RPMI8226 (cell line): ENCODE measurements at places on chromosomes 6 and 20.

- no peak for DNase-seq
Measured at GRCh38 chr6:41975276-41975675, 33.7 kb upstream of the CCND3 start.

DNA sequence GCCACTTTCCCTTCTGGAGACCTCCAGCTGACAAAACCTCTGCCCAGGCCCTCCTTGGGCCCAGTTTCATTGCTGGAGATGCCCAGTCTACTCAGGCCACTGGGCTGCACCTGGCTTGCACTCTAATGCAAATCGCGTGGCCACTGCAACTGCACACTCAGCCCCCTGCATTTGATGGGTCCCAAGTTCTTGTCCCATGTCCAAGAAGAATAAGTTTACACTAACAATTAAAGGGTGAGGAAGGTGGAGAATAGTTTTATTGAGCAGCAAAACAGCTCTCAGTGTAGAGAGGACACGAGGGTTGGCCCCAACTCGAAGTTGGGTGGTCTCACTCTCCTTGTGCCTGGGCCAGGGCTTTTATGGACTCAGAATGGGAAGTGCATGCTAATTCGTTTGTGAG lies 31.9 kb upstream of the THEMIS start:
- DNase-seq, result no peak

- no peak for DNase-seq
Measured at GRCh38 chr6:109024784-109025183, 69.9 kb downstream of the SESN1 start.

- DNase-seq, result no peak
Measured at GRCh38 chr6:99473730-99474129, 41.5 kb downstream of the USP45 start.

DNA sequence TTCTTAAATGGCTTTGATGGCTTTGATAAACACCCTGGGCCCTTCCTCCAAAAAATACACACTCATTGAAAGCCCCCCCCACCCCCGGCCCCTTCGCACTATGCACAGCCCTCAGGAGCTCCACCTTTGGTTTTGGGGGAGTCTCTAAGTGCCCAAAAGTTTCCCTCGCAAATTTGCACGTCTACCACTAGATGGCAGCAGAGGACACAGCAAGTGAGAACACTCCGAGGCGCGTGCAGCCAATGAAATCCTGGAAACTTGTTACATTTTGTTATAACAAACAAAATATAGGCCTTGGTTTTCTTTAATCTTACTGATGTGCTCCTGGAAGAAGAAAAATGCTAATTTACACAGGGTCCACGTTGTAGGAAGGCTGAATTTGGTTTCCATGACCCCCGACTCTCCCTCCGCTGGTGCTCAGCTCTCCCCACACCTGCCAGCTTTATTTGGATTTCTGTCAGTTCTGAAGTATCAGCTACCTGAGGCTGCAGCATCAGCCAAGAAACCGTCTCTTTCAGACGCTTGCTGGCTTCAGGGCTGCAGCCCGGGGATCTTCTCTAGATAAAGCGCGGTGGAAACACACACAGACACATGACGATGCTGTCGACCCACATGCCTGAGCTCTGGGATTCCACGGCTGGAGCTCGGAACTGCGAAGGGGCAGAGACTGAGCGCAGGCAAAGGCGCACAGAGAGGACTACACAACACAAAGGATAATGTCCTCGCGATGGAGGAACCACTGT lies 148.3 kb upstream of the RPS6KA2 start:
- DNase-seq, result peak; percentile 79

DNA sequence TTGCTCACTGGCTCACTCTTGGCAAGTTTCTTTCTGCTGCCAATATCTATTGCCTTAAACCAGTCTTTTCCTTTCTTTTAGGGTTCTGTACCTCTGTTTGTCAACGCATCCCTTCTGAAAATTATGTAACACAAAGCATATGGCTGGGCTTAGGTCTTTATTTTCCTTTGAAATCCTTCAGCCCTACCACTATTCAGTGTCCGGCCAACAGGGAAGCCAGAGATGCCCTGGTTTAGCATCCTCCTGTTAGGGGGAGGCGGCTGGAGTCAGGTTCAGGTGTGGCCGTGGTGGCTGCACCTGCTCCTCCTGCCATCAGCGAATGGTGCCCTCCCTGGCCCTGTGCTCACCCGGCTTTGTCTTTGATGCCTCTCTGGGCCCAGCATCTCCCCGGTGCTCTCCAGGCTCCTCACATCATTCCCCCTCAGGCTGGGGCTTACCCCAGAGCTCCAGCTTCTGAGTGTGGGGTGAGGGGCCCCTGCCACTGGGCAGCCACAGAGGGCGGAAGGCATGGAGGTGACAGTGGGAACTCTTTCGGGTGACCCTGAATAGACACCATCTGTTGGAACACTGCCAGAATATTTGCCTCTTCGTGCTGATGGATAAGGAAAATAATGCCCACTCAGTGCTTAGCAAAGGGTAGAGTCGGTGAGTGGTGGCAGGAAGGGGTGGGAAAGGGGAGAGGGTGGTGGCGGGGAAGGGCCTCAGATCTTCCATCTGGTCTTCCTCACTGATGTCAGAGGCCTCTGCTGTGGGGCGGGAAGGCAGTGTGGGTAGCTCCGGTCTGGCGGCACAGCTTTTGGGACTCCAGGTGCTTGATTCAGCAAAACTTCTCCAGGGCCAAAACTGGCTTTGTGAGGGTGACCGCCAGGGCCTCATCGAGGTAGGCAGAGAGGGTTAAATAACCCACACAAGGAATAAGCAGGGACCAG lies 97.2 kb downstream of the DACT2 start:
- no peak for DNase-seq

DNA sequence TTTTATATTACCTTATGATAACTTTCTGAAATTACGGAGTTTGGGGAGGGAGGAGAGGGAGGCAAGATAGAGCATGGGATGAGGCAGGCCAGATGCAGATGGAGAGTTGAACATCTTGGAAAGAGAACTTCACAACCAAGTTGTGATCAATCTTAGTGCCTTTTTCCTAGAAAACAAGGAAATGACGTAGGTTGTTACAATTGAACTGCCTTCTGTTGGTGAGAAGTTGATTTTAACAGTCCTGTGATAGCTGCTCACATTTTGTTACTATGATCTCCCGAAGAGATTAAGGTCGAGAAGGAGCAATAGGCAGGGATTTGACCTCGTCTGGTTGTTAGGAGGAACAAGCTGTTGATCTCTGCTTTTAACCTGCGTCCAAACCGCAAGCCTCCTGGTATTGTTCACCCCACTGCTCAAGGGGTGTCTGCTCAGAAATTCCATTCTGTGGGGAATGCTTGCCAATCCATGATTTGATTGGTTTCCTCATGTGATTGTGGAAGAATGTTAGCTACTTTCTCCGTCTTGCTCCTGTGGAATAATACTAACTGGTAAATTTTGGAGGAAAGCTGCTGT lies 35.1 kb downstream of the TIAM2 start:
- no peak for DNase-seq

DNA sequence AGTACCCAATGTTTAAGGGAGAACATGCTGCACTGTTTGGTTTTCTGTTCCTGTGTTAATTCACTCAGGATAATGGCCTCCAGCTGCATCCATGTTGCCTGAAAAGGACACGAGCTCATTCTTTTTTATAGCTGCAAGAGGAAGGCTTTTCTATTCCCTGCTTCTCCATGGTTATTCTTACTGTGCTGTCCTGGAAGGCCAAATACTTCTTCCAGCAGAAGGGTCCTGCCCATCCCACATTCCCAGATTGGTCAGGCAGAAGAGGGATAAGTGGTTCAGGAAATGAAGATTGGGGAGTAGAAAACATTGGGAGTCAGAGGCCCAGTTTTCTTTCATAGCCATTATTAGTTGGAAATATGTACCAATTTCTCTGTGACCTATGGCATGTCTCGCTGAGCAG lies 122.4 kb downstream of the TCP11 start:
- no peak for DNase-seq

DNA sequence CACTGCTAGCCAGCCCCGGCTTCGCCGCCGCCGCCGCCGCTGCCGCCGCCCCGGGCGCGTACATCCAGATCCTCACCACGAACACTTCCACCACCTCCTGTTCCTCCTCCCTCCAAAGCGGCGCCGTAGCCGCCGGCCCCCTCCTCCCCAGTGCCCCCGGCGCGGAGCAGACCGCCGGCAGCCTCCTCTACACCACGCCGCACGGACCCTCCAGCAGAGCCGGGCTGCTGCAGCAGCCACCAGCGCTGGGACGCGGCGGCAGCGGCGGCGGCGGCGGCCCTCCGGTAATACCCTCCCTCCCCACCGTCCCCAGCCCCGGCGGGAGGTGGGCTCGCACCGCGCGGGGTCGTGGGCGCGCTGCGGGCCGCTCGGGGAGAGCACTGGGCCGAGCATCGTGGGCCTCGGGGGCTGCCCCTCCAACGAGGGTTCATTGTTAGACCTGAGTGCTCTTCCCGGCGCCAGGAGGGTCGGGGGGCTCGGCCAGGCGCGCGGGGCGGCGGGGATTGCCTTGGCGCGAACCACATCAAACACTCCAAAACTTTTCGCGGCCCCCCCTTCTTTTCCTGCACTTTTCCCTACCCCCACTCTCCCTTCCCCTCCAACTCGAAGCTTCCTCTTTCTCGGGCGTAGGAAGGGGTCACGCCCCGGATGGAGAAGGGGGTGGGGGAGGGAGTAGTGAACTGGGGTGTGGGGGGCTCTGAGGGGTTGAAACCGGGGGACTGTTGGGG lies 827 bp downstream of the E2F3 start:
- DNase-seq, result peak; percentile 78

DNA sequence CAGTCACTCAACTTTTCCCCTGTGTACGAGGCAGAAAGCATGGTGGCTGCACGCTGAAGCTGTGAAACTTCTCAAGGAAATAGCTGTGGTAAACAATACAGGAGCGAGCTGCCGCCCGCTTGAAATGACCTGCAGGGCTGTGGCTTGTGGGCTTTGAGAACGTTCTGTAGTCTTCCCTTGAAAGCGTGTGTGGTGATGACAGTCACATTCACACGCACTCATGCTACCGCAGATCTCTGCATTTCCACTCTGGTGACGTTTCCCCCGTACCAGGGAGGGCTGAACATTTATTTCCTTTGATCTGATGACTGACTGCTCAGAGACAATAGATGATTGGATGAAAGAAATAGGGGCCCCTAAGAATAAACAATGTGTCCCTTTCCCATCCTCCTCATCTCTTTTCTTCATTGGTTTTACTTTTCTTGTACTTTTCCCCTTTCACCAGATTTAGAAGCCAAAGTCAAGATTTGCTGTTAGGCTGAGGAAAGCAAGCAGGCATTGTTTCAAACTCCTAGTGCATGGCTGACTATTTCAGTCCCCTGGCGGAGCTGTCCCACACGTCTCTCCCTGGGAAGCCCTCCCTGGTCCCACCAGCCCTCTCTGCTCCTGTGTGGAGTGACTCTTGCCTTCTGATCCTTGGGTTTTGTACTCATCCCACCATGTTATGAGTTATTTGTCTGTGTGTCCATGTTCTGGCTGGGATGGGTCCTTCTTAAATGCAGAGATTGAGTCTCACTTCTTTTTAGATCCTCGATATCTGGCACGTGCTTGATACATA lies 3.9 kb downstream of the SYTL3 start:
- peak; percentile 30 for DNase-seq

GRCh38 chr6:88301888-88302768 lies 136.0 kb upstream of the CNR1 start:
- no peak for DNase-seq

GRCh38 chr6:4853782-4854511 lies 77.7 kb downstream of the CDYL start:
- DNase-seq, result no peak
